IPS DF 6.9 (cell line): ENCODE measurements at places on chromosomes 3 and 15.
A peak's percentile ranks its signal among the peaks of the same experiment; 100 is the strongest.

DNA sequence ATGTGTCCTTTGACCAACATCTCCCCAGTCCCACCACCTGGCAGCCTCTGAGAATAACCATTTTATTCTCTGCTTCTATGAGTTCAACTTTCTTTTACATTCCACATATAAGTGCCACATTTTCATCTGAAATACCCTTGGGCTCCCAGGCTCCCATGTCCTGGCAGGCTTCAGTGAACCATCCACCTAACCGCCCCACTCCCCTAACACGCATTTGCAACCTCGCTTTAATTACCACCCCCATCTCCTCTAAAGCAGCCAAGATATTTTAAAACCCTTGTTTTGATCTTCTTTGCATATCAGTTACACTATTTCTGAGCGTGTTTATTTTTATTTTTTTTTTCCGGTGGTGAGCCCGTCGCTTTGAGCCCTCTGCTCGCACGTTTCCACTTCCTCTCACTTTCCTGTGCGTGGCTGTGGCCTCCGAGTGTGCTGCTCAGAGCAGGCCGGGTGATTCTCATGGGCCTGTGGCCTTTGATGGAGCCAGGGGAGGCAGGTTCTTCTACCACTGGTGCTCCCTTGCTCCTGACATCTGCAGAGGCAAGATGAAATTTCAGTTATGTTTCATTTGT is 195.4 kb upstream of the LPP start:
- DNase-seq: no peak

DNA sequence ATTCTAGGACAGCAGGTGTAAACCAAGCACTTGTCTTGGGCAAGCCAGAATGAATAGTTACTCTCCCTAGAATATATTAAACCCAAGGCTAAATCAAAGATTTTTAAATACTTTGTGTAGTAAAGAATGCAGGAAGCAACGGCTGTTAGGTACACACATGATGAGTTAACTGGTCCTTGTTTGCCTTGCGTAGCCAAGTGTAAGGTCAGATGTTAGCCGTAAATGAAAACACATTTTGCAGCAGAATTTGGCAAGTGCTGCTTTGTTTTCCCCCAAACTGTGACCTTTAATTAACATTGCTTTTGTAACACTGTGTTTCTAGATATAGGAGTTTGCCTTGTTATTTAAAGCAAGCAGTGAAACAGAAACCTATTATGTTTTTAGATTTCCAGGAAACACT is 368.7 kb downstream of the IL5RA start:
- DNase-seq: no peak

DNA sequence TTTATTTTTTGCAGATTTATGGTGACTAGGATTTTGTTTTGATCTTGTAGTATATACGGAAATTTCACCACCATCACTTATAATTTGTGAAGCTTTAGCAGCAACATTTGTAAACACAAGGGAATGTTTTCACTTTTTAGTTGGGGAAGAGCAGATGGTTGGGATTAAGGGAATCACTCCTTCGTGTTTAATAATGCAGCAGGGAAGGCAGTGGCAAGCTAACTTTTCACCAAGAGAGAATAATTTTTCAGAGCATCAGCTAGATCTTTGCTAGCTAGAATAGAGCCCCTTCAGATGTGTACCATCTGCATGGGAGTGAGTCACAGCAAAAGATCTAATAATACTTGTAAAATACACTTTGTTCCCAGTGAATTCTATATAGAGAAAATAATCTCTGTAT is 632.7 kb downstream of the CADM2 start:
- DNase-seq: no peak

DNA sequence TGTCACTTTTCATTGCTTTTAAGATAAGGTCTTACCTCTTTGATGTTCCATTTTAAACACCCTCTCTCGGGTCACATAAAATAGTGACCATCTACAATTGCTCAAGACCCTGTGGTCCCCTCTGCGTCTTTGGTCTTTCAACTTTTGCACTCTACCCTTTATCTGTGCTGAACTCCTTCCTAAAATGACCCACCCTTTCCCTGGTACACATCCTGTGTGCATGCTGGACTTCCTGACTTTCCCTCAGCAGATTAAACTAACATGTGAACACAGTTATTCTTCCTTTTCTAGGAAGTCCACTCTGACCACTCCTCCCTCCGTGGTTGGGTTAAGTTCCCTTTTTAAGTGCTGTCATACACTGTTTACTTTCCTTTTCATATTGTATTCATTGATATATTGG is 414.2 kb downstream of the GABRB3 start:
- no peak for DNase-seq

DNA sequence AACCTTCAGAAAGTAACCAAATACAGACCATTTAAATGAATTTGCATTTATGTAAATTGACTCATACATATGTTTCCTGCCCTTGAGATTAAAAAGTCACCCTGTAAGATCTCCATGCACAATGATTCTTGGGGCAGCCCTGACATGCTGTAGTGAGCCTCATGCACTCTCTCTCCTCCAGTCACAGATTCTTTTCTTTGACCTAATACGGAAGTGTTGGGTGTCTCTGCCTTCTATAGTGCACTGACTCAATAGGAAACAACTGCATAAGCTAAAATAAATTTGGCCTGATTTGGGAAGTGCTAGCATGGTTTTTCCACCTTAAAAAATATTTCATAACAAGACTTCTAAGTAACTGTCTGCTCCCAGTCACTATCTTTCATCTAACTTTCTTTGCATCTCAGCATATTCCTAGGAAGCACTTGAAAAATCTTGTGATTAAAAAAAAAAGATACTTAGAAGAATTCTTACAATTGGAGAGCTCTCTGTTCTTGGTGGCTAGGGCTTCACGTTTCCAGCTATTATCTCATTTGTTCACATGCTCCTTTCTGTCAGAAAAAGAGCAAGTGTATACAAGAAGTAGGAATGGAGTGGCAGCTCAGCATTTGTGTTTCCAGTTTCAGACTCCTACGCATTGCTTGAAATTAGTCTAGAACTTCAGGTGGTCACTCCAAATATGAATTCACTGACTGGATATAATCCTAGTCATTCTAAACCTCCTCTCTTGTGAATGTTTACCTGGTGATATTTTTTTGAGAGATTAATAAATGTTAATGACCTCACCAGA is 207.9 kb upstream of the COL8A1 start:
- DNase-seq: no peak

GRCh38 chr3:55765398-55765797 is 278.3 kb upstream of the WNT5A start:
- DNase-seq: no peak

- DNase-seq: no peak
These were observed 107.0 kb downstream of the ALCAM start for GRCh38 chr3:105473521-105474223.

DNA sequence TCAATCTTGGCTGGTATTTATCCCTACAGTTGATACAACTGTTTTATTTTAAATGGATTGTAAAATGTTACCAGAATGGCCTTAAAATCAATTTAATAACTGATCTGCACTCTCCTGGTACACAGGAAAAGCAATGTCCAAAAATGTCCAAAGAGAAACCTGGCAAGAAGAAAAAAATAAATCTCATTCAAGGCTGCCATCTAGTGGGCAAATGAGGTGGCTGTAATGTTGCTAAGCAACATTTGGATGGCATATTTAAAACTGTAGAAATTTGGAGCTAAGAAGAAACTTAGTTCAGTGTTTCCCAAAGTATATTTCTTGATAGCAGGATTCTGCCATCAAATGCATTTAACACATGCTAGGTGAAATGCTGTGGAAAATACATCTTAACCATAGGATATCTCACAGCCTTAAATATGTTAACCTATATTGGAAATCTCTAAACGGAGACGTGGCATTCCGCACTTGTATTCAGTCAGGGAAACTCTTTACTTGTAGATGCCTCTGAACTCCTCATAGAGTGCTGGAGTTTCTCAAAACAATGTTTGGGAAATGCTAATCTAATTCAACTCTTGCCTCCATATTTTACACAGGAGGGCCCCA is 216.8 kb downstream of the ERC2 start:
- DNase-seq: no peak

DNA sequence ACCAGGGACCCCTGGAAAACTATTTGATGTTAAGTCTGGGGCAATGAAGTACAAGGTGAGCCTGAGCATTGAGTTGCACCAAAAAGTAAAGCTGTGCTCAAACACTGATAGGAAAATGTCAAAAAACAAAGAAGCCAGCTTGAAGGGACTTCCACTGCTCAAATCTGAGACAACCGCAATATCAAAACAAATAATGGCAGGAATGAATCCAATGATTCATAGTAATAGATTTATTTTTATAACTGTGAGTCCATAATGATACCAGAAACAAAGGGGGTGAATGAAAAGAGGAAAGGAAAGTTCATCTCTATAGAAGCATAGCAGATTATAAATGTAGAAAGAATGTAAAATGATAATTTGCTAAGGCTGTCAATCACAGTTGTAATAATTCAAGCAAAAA is 237.3 kb upstream of the ZBTB20 start:
- no peak for DNase-seq

DNA sequence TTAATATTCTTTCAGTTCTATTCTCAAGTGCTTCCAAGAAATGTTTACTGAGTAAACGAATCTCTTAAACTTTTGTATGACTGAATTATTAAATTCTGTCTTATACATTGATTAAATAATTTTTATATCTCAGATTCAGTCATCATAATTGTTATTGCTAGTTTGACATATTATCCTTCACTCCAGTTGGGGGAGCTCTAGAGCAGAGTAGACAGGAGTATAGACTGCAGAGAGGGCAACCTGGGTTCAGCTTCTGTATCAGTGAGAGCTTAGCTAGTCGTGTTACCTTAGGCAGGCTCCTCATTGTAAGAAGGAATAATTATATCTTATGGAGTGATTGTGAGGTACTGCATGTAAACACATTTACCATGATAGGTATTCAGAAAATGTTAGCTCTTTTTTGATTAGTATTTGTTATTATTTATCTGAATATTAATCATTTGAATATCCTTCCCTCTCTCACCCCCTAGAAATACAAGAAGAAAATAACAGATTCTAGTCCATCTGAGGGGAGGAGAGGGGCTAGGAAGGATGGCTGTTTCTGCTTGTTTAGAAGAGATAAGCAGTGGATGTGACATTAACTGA is 31.0 kb upstream of the ZCWPW2 start:
- peak; percentile 33 for DNase-seq

GRCh38 chr3:38222032-38222634 is 43.5 kb upstream of the SLC22A13 start:
- DNase-seq: no peak
